GM23248 (cell line): ENCODE measurements at places on chromosomes 11 and 22.

GRCh38 chr22:27836181-27836580, 34.6 kb upstream of the MN1 start:
- DNase-seq: peak; percentile 67

DNA sequence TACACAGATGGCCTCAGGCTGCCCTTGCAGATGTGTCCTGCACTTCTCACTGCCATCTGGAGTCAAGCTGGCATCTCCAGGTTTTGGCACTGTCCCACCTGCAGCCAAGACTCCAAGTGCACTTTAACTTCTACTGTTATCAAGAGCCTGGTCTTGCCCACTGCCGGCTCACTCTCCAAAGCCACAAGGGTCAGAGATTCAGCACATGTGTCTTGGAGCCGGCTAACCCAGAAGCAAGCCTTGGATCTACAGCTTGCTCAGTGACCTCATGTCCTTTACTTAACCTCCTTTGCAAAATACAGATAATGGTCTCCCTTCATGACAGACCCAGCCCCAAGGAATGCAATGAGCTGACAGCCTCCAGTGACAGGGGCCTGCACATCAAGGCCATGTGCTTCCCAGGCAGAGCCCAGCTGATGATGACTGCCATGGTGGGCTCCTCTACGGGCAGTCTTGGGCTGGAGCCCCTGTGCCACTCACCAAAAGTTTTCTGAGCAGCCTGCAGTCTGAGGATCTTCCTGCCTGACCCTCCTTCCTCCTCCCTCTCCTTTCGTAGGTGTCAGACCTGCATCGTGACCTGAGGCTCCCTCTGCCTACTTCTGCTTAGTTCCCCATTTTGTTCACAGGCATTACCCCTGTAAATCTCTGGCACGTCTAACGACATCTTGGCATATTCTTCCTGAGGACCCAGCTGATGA, 9.0 kb downstream of the TP53AIP1 start:
- DNase-seq: no peak

GRCh38 chr22:30261134-30261533, 5.5 kb downstream of the OSM start:
- no peak for DNase-seq

DNA sequence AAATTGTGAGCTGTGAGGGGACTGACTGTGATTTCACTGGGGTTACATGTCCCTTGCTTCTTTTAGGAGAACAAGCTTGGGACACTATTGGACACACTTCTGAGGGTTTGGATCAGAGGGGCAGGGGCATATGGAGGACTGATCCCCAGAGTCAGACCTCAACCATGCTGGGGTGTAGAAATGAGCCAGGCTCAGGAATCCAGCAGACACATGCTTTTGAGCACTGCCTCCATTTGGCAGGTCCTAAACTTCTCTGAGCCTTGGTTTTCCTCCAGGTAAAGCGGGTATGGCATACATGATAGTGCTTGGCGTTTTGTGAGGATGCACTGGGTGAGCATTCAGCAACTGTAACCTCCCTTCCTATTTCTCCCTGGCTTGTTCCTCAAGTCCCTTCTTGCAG, 74.7 kb downstream of the ADAMTS15 start:
- peak; percentile 39 for DNase-seq

DNA sequence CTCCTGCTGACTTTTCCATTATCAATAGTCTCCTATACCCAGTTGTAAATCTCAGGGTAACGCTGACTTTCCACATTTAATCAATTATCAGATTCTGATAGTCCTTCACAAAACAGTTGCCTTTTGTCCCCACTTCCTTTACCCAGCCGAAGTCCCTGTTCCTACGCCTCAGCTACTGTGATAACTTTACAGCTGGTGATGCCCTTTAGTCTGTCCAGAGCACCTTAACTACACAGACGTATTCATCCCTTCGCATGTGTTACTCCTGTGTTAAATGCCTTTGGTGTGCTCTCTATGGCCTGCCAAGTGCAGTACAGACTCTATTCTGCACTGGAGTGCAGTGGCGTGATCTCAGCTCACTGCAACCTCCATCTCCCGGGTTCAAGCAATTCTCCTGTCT, 20.2 kb downstream of the SSH3 start:
- no peak for DNase-seq

DNA sequence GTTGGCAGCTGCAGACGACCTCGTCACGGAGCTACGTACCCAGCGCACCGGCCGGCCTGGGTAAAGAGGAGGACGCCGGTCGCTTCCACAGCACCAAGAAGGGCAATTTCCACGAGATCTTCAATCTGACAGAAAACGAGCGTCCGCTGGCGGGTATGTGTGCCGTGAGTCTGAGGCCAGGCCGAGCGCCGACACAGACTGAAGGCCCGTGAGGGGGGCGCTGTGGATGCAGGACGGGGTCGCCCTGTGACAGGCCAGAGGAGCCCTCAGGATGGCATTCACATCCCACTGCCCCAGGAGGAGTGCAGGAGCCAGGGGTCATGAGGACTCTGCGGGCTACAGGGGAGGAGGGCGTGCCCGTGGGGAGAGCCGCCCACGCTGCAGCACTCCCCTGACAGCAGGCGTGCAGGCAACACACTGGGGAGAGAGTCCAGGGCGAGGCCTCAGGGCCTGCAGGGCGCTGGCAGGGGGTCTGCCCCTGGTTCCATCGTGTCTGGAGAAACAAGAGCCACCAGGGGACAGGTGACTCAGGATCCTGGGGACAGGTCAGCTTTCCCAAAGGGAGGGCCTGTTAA, 53.6 kb downstream of the GRAMD4 start:
- DNase-seq: no peak

DNA sequence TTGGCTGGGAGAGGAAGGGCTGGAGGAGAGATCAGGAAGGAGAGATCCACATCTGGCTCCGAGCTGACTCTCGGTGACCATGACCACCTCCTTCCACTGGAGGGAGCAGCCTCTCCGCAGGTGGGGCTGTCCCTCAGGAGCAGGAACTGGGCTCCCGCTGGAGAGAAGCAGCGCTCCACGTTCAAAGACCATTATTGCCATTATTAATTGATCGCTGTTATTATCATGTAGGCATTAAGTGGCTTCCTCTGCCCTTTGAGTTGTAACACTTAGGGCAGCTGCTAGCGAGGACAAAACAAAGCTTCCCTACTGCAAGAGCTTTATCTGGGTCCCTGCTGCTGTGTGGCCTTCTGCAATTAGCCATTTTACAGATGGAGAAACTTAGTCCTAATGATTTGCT, 251.9 kb downstream of the ST3GAL4 start:
- peak; percentile 89 for DNase-seq

DNA sequence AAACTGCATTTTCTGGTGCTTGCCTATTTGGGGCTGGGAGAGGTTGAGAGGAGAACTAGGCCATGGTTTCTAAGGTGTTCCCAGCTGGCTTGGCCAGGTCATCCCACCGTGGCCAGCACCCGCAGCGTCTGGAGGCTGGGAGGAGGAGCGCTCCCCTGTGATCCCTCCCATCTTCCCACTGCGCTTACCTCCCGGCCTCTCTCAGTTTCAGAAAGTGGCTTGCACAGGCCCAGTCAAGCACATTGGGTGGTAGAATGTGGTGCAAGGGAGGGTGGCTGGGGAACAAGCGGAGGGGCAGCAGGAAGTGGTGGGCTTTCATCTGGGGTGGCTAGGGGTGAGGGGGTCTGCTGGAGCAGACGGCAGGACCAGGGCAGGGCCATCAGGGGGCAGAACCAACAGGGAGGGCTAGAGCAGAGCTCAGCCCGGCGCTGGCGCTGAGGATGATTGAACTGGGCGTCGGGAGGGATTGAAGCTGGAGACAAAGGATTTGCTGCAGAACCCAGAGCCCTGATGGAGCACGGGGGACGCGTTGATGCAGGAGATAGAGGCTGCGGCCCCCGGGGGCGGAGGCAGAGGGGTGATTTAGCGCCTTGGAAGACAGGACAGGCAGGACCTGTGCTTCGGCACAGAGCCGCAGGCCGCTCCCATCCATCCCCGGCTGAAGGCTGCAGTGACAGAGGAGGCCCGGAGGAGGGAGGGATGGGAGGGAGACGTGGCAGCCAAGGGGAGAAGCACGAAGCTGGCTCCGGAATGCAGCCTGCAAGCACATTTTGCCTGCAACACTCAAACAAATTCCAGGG, 76.0 kb downstream of the TRIM29 start:
- peak; percentile 59 for DNase-seq

DNA sequence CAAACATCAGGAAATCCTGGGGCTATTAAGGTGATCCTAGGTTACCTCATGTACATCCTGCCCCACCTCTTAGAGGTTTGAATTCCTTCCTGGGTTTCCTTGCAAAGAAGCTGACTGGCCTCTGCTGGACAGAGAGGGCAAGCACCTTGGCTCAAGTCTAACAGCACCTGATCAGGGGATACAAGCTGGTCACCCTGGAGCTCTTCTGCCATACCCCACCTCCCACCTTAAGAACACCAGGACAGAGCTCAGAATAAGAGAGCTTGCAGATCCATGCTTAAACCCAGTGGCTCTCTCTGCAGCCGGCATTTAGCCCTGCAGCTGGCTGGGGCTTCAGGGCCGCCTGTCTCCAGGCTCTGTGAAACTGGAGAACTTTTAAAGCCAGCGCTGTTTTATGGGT, 386.6 kb upstream of the NARS2 start:
- DNase-seq: peak; percentile 29

DNA sequence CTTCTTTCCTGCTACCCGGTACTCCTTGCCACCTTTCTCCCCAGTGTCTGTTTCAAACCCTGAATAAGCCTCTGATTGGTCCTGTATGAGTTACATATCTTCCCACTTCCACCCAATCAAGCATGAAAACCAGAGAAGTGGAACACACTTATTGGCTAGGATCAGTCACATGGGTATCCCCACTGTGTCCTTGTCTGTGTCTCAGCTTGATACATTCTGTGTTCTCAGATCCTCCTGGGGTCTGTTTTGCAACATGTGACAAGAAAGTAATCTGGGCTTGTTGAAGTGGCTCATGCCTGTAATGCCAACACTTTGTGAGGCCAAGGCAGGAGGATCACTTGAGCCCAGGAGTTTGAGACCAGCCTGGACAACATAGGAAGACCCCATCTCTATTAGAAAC, 23.9 kb downstream of the MCHR1 start:
- no peak for DNase-seq

DNA sequence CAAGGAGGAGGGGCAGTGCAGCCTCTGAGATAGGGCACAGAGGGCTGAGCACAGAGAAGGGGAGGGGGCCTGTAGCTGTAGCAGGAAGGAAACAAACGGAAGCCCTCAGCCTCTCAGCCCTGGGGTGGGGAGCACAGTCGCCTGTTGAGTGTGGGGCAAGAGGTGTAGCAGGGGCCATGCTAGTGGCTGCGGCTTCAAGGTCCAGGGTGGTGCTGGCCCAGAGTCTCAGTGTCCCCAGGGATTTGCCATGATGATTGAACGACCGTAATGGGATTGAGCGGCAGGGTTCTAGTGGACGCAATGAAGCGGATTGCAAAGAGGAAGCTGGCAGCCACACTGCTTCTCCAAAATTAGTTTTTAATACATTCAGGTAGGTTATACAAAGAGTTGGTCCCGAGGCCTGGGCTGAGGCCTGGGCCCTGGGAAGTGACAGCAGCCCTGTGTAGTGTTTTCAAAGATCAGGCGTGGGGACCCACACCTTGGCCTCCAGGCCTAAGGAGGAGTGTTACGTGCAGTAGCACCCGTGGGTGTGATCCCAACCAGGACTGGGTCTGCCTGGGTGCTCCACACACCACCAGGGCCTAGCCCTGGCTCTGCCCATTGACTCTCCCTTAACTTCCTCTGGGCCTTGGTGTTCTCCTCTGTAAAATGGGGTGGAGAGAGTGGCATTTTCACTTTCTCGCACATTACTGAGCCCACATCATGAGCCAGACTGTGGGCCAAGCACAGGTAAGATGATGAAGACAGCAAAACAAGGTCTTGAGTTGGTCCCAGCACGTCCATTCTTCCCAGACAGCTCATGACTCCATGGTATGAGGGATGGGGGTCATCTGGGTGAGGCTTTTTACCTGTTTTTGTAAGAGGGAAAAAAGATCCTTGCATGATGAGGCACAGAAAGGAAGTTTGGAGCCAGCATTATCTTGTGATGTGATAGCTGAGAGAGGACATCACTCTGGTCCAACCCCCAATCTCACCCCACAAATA, 13.1 kb downstream of the LRRC32 start:
- no peak for DNase-seq

- peak; percentile 24 for DNase-seq
Observed at GRCh38 chr11:47400768-47401279, 7.6 kb upstream of the SLC39A13 start.

GRCh38 chr11:125376117-125376516, 119.9 kb downstream of the FEZ1 start:
- peak; percentile 50 for DNase-seq

DNA sequence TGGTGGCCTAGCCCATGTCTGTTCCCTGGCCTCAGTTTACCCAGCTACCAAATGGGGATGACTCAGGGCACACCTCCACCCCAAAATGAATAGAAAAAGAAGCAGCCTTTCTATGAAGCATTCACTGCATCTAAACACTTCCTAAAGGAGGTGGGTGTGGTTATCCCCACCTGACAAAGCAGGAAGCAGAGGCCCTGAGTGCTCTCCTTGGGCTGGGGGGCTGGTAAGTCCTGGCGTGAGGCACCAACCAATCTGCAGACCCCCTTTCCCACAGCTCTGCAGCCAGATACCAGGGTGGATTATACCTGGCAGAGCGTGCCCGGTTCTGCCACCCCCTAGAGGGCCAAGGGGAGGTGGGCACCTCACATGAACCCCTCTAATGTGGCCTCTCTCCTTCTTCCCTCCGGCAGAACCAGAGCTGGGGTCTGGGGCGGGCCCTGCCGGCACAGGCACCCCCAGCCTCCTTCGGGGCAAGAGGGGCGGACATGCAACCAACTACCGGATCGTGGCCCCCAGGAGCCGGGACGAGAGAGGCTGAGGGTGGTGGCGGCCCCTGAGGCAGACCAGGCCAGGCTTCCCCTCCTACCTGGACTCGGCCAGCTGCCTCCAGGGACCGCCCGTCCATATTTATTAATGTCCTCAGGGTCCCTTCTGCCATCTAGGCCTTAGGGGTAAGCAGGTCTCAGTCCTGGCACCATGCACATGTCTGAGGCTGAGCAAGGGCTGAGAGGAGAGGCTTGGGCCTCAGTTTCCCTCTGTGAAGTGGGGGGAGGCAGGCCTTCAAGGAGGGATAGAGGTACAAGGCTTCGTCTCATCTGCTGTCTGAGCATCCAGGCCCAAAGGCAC, 9.2 kb downstream of the RHBDD3 start:
- DNase-seq: no peak

GRCh38 chr11:72924568-72925190, 110.5 kb downstream of the ATG16L2 start:
- peak; percentile 68 for DNase-seq

DNA sequence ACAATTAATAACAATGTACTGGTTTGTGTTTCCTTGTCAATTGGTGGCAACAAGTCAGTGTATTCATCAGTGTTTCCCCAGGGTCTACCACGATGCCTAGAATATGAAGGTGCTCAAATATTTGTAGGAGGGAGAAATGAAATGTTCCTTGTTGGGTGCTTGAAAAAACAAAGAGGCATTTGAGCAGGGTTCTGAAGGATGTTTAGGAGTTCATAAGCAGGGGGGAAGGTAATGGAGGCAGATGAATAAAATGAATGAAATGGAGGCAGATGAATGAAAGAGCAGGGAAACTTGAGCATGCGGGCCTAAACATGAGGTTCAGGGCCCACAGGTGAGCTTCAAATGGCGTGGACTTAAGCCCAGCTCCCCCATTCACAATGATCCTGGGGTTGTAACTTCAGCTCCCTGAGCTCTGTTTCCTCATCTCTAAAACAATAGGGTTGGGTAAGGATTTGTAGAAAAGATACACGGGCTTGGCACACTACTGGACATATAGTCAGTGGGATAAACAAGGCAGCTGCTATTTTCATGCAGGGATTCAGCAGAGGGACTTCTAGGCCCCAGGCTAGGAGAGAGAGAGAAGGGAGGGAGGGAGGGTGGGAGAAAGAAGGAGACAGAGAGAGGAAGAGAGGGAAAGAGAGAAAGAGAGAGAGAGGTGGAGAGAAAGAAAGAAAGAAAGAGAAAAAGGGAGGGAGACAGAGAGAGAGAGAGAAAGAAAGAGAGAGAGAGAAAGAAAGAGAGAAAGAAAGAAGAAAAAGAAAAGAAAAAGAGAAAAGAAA, 73.7 kb downstream of the MN1 start:
- no peak for DNase-seq
